ENCODE measurements at places on chromosomes 12 and 14.
A peak's percentile ranks its signal among the peaks of the same experiment; 100 is the strongest.

DNA sequence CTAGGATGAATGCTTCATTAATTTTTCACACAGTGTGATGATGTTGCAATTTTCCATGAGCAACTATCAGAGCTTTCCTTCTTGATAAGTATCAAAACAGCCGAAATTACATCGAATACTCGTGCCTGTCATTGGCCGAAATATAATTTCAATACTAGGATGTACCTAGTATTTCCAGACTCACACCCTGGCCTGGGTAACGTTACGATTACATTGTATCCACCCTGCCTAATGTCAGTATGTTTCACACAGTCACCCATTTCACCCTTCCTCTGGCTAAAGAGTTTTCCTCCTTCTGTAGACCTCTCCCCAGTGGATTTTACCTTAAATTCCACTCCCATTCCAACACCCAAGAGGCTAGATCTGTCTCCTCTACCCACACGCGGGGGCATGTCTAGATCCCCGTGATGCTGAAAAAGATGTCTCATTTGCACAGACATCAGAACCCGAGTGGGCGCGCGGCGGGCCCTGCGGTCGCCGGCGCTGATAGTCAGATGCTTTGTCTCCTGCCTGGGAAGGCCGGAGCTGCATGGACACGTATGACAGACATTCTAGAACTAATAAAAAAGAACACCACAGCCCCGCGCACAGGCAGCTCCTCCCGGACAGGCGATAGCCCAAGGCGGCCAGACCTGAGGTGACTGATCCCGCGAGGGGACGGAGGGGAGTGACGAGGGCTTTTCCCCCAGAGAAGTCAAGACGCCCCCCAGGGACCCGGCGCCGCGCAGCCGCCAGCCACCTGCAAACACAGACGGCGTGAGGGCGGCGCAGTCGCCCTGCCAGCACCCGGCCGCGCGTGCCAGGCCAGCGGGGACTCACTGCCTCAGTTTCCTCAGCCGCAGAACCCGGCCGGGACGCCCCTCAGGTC lies 723 bp downstream of the KIF21A start:
- peak overlapping the region; percentile 80 for H3K27ac ChIP-seq
- H3K27me3 ChIP-seq = no peaks in the 10 kb centered on the region
- DNase-seq = no peak
- H3K4me3 ChIP-seq = peak overlapping the region; percentile 55
- peaks cover 14% of the 10 kb centered on the region for H3K4me1 ChIP-seq
- no peaks in the 10 kb centered on the region for H3K36me3 ChIP-seq

DNA sequence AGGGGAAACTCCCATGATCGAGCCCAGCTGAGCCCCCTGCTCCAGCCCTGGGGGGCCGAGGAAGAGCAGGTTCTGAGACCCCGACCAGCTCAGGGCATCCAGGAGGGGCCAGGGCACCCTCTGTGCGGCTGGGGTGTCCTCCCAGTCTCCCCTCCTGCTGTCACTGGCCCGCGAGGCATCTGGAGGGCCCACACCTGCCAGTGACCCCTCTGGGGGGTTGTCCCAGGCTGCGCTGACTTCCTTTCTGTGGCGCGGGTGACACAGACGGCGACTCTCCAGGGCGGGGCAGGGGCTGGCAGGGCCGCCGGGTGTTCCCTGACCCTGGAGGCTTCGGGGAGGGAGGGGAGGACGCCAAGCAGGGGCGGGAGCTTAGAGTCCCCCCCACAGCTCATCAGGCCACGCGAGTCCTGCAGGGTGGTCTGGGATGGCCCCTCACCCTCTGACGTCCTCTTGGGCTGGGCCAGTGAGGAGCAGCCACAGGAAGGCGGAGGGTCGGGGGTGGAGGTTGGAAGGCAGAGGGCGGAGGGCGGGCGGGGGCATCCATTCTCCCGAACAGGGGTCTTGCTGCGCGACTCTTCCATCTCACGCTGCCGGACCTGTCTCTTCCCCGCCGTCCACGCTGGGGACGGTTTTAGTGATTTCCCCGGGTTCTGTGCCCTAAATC lies 38.6 kb upstream of the FBRSL1 start:
- H3K4me3 ChIP-seq = no peak overlapping the region
- H3K27ac ChIP-seq = no peak overlapping the region
- no peaks in the 10 kb centered on the region for H3K36me3 ChIP-seq
- no peaks in the 10 kb centered on the region for H3K27me3 ChIP-seq

- peaks cover 6% of the 10 kb centered on the region for H3K4me1 ChIP-seq
- H3K27ac ChIP-seq = no peak overlapping the region
- no peaks in the 10 kb centered on the region for H3K36me3 ChIP-seq
- DNase-seq = no peak
- no peaks in the 10 kb centered on the region for H3K27me3 ChIP-seq
Observed at GRCh38 chr12:63895841-63896240, 51.3 kb downstream of the SRGAP1 start.

DNA sequence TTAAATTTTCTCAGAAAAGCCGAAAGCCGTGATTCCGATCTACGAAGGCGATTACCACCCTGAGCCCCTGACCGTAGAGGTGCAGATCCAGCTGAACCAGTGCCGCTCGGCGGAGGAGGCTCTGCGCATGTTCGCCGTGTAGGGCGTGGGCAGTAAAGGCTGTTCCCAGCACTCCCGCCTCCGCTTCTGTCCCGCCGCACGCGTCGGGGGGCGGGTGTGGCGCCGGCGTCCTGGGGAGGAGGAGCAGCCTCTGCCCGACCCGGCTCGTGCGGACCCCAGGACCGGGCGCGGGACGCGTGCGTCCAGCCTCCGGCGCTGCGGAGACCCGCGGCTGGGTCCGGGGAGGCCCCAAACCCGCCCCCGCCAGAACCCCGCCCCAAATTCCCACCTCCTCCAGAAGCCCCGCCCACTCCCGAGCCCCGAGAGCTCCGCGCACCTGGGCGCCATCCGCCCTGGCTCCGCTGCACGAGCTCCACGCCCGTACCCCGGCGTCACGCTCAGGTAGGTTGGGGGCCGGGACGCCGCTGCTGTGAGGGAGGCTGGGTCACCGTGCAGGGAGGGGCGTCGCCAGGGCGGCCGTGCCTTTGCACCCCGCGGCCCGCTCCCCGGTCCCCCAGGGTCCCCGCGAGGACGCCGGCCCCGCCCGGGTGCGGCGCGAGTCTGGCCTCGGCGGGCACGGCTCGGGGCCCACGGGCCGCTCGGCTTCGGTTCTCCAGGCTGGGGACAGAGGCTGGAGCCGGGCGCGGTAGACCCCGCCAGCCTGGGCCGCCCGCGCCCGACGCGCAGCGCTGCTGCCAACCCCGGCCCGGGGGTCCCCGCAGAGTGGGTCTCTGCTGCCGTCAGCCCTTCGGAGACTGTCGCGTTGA lies at the start of gene B3GNT4:
Gene B3GNT4, plus strand, starts transcription at position 409 of the 866 bp plus-strand sequence. CDS start 910 bp downstream, outside the sequence.
- peaks cover 81% of the 10 kb centered on the region for H3K27me3 ChIP-seq
- H3K27ac ChIP-seq = no peak within 1 kb of the TSS
- peaks cover 17% of the 10 kb centered on the region for H3K4me1 ChIP-seq
- peak within 1 kb of the TSS; percentile 50 for H3K4me3 ChIP-seq
- H3K36me3 ChIP-seq = peaks cover 20% of the 10 kb centered on the region
- peak; percentile 69 for DNase-seq

Measured in left lung (tissue), 14 donors.